ENCODE measurements at places on chromosomes 16 and 17.

DNA sequence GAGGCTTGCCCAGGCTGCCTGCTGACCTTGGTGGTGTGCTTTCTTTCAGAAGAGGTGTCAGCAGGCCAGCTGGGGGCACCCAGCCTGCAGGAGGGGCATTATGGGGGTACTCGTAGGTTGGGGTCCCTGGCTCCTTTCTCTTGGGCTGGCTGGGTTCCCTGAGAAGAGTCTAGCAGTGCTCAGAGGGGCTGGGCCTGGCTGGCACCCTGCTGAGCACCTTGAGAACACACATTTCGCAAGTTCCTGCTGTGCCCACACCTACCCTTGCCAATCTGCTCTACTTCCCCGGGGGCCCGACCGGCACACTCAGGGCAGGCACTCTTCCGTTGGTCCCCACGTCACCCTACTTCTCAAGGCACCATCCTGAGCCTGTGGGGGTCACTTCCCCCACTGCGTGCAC is 5.1 kb downstream of the CEMP1 start:
- DNase-seq = no peak

DNA sequence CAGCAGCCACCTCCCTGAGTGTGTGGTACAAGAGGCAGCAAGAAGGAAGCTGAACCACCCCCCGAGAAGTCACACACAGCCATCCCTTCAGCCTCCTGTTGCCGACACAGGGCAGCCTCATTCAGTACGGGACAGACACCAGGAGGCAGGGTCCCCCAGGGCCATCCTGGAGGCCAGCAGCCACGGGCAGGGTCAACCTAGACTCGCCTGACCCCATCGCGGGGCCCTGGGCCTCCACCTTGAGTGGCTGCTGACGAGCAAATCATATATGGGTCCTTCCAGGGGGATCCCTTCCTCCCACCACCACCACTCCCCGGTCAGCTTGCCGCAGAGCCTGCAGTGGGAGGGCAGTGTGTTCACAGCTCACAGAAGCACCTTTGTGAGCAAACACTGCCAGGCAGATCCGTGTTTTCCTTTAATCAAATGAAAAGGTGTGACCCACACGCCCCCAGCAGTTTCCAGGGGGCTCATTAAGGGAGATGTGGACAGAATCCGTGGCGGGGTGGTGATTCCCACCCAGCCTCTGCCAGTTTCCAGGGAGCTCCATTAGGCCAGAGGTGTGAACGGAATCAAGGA is 5.6 kb upstream of the ACSF3 start:
- DNase-seq = no peak

DNA sequence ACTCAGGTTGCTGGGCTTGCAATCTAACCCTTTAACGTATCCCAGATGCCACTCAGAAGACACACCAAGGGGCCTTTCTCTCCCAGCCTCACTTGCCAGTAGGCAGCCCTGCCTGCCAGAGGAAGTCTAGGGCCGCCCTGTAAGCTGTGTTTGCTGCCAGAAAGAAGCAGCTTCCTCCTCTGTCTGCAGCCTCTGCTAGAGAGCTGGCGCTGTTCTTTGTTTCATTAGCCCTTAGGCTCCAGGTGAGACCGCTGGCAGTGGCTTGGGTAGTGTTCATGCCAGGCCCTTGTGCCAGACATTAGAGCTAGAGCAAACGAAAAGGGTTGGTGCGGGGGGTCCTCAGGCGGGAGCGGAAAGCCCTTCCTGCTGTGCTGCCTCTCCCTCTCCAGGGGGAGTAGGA is 8.9 kb downstream of the CTRL start:
- DNase-seq = no peak

DNA sequence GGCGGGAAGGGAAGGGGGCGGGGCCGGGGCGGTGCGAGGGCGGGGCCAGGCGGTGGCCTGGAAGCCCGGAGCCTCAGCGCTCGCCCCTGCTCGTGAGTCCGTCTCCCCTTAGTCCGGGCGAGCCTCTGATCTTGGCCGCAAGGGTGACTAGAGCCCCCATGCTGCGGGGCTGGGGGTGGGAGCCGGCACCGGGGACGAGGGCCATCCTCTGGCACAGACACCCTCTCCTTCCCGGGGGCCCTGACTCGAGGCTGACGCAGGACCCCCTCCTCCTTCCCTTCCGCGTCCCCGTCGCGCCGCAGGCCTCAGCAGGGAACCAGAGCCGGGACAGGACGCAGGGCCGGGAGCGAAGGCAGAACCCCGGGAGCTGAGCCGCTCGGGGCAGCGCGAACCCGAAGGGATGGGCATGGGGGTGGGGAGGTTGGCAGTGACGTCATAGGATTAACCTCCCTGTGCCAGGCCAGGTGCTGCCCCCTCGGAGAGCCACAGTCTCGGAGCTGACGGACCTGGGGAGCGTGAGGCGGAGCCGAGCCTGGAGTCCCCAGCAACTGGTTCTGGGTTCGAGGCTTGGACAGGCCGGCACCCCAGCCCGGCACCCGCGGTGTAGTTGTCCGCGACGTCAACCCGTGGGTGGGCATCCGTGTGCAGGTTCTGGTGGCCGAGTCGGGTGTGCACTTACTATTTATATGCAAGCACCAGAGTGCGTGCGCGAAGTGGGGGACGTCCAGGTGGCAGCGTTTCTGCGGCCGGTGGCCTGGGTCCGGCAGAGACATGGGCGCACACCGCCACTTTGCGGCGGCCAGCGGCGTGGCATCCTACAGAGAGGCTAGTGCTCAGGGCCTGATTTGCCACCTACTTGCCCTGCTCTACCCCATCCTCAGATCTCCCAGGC is 503 bp upstream of the PLCD3 start:
- DNase-seq = peak; percentile 93

GRCh38 chr17:81324851-81325713 is 30.0 kb upstream of the SLC38A10 start:
- no peak for DNase-seq

All from left forelimb (tissue), 1 donor.